ENCODE measurements at places on chromosomes 6 and 20.

GRCh38 chr20:50536333-50536732 is 26.1 kb downstream of the PTPN1 start:
- no peak for DNase-seq

- no peak for DNase-seq
Observed at GRCh38 chr6:21118216-21118780, 475.3 kb upstream of the SOX4 start.

GRCh38 chr6:20538131-20538662 is 3.9 kb downstream of the CDKAL1 start:
- DNase-seq: no peak

- DNase-seq: no peak
Observed at GRCh38 chr20:57800791-57801430, 91.1 kb upstream of the PMEPA1 start.

DNA sequence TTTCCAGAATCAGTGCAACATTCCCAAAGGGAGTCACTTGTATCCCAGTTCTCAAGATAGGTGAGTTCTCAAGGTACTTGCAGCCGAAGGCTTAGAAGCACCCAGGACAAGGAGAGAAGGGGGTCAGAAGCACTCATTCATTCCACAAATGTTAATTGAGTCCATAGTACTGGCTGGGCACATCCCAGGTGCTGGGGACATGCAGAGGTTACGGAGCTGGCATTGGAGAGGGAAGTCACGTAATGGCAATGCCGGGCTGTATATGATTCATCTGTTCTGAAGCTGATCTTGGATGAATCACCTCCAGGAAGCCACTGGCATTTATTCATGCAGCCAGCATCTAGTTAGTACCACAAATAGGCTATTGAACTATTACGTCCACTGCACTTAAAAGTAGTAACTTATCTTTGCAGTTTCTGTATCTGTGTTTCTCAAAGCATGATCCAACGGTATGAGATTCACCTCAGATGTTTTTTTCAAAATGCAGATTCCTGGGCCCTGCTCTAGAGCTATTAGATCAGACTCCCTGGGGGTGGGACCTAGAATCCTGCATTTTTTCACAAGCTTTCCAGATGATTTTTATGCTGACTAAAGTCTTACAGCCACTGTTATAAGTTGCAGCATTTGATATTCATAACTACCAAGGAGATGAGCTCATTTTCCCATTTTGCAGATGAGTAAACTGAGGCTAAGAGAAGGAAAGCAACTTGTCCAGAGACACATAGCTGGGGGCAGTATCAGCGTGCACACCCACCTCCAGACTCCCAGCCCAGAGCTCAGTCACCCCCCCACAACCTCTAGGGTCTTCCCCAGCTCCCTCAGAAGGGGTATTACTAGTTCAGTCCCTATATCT is 44.1 kb upstream of the ID1 start:
- DNase-seq: no peak

- DNase-seq: no peak
Observed at GRCh38 chr6:151089978-151090377, 149.8 kb upstream of the AKAP12 start.

DNA sequence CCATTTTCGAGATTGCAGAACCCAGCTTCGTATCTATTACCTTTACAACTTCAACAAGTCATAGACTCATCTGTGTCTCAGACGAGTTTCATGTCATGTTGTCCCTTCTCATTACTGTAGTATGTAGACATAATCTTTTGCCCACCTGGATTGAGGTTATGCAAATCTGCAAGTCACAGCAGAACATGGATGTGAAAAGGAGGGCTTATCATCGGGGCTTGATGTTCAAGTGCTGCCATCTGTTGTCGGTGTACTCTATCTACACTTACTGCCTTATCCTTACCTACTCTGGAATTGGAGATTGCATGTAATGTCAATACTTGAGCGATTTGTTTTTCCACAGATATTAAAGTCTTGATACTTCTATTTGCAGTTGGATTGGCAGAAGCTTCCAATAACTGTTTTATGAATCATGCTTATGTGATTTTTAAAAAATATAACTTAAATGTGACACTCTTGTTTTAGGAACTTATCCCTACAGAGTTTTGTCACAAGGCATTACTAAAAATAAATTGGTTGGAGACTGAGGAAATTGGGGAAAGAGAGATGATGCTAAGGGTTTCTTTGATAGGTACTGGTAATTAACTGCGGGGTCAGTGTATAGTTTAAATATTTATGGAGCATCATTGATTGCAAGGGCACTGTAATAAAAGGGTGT is 3.0 kb upstream of the GOPC start:
- DNase-seq: no peak

DNA sequence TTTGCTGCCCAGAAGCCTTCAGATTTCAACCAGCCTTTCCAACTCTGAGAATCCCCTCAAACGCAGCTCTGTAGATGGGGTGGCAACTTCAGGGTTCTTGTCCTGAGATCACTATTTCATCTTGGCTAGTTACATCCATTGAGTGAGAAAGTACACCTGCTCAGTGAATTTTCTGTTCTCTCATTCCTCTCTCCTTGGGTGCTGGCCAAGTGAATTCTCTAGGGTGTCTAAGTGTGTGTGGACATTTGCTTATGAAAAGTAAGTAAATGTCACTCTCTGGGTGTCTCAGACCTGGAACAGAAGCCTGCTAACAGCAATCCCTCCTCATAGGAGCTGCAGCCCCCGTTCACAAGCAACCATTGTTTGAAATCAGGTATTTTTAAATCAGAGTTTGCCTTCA is 3.8 kb downstream of the RIN2 start:
- no peak for DNase-seq

- DNase-seq: no peak
Observed at GRCh38 chr20:57205606-57206219, 60.7 kb downstream of the BMP7 start.

DNA sequence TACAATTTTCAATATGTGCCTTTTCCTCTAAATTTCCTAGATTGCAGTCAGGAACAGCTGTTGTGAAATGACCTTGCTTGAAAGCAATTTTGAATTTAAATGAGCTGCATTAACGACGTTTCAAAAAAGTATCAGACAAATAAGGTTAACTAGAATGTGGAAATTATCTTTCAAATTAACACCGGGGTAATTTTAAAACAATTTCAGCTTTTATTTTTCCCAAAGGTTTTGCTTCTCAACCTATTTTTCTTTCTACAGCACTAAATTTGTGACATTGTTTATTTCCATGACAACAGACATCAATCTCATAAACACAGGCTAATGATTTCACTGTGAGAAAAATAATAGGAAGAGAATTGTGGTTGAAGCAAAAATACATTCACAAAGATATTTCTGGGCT is 38.5 kb downstream of the COL12A1 start:
- DNase-seq: no peak

- DNase-seq: no peak
Observed at GRCh38 chr6:23343610-23344306, 774.4 kb downstream of the HDGFL1 start.

- DNase-seq: no peak
Observed at GRCh38 chr6:18335948-18336347, 51.2 kb upstream of the RNF144B start.

- DNase-seq: no peak
Observed at GRCh38 chr6:109991201-109992101, 13.3 kb downstream of the GPR6 start.
